ENCODE measurements at places on chromosomes 6 and 20.

DNA sequence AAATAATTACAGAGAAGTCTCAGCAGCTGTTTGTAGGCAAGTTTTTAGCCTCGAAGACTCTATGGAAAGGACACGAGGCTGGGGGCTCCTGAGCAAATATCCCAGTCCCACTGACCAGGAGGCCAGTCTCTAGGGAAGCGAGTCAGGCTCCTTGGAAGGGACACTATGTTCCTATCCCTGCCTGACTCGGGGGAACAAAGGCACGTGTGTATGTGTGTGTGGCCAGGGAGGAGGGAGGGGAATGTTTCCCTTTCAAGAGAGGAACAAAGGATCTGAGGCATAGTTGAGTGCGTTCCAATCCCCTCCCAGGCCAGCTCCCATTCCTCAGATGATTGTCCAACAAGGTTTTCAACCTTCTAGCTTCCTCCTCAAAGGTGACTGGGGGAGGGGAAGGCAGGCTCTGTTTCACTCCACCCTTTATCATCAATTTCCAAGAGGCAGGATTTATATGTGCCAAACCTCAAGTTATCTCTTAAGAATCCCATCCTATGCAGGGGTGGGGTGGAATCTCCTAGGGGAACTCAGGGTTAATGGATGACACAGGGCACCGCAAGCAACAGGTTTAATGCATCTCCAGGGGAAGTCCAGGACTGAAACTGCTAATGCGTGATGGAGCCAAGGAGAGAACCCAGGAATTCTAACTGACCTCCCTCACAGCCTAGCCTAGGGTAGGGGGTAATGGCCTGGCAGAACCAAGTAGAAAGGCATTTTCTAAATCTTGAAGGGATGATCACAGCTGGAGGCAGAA lies 9.9 kb downstream of the BCL2L1 start:
- DNase-seq = peak; percentile 51

GRCh38 chr6:149347067-149347466 lies 29.6 kb downstream of the TAB2 start:
- no peak for DNase-seq

DNA sequence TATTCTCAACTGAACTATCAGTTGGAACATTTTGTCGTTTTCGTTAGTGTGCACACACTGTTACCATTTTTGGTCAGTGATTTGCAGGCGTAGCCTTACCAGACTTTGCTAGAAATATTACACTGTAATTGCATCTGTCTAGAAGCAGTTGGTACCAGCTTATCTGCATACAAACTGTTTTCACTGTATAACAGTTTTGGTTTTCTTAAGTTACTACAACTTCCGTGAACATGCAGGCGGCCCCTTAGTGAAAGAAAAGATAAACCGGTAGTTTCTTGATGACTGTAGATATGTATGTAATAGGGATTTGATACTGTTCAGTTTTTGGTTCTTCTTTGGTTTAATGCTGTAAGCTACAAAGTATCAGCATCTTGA lies 1.3 kb downstream of the DSTN start:
- DNase-seq = no peak

- DNase-seq = no peak
Measured at GRCh38 chr6:57294862-57295445, 22.5 kb upstream of the PRIM2 start.

- peak; percentile 35 for DNase-seq
Measured at GRCh38 chr6:129661536-129662405, 48.2 kb downstream of the ARHGAP18 start.

GRCh38 chr20:51271931-51272330 lies 249.0 kb upstream of the KCNG1 start:
- DNase-seq = no peak

DNA sequence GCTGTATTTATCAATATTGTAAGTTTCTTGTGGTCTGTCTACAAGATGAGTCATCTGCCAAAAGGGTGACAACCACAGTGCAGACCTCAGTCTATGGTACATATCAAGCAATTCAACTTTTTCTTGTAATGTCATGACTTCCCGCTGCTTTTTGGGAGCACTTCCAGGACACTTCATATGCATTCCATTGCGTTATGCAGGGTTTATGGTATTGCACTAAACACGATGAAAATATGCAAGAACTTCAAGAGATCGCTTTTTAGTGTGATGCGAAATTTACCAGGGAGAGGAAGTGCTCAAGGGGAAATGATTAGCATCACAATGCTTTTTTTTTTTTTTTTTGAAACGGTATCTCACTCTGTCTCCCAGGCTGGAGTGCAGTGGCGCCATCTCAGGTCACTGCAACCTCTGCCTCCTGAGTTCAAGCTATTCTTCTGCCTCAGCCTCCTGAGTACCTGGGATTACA lies 166.5 kb downstream of the TFAP2A start:
- DNase-seq = no peak

- no peak for DNase-seq
Measured at GRCh38 chr6:168601546-168601945, 160.6 kb downstream of the SMOC2 start.

DNA sequence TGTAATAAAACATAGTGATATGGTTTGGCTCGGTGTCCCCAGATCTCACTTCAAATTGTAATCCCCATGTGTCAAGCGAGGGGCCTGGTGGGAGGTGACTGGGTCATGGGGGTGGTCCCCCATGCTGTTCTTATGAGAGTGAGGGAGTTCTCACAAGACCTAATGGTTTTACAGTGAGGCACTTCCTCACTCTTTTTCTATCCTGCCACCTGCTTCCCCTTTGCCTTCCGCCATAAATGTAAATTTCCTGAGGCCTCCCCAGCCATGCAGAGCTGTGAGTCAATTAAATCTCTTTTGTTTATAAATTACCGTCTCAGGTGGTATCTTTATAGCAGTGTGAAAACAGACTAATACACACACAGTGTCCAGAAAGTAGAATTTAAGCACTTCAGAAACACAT lies 78.5 kb downstream of the REPS1 start:
- no peak for DNase-seq

DNA sequence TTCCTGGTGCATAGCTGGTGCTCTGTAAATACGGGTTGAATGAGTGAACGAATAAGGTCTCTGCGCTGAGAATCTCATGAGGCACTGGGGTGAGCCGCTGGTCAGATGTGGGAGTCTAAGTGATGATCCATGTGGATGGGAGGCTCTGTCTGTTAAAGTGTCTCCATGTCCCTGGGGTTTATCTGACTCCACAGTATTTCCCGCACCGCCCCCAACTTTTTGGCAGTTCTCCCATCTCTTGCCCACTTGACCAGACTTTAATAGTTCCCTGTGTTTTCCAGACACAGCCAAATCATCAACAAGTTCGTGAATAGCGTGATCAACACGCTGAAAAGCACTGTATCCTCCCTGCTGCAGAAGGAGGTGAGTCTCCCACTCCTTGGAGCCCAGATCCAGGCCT lies 9.9 kb downstream of the BPIFA2 start:
- no peak for DNase-seq

DNA sequence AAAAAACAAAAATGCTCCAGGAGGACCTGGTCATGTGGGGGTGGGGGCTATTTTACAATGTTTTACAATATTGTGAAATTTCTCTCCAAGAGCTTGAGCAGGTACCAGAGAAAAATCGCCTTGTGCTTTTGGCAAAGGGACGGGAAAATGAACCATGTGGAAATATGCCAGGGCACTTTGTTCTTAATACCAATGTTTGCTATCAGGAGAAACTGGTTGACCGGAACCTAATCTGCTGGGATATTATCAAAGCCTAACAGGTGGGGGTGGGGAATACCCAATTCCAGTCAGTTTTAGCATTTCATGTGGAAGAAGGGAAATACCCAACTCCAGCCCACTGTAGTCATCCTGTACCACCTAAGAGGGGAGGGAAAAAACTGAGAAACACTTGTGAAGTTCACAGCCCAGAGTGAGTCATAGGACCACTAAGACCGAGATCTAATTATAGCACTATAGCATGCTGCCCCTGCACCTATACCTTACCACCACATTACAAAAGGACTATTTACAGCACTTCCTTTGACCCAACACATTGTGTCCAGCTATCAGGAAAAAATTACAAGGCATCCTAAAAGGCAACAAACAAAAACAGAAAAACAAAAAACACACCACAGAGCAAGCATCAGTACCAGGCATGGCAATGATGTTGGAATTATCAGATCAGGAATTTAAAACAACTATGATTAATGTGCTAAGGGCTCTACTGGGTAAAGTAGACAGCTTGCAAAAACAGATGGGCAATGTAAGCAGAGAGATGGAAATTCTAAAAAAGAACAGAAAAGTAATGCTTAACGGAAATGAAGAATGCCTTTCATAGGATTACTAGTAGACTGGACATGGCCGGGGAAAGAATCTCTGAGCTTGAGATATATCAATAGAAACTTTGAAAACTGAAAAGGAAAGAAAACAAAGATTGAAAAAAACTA lies 84.1 kb upstream of the POPDC3 start:
- DNase-seq = no peak

GRCh38 chr6:168394606-168395005 lies 46.4 kb upstream of the SMOC2 start:
- DNase-seq = no peak

GRCh38 chr20:35768731-35769664 lies 2.8 kb upstream of the PHF20 start:
- peak; percentile 44 for DNase-seq

- no peak for DNase-seq
Measured at GRCh38 chr6:46538800-46539480, 47.7 kb upstream of the RCAN2 start.

- no peak for DNase-seq
Measured at GRCh38 chr20:51412333-51412871, 130.1 kb downstream of the NFATC2 start.

GRCh38 chr20:43761386-43762340 lies 34.9 kb upstream of the GTSF1L start:
- no peak for DNase-seq

Measured in right kidney (tissue), 9 donors.